ENCODE measurements at places on chromosomes 5 and 9.
A peak's percentile ranks its signal among the peaks of the same experiment; 100 is the strongest.

DNA sequence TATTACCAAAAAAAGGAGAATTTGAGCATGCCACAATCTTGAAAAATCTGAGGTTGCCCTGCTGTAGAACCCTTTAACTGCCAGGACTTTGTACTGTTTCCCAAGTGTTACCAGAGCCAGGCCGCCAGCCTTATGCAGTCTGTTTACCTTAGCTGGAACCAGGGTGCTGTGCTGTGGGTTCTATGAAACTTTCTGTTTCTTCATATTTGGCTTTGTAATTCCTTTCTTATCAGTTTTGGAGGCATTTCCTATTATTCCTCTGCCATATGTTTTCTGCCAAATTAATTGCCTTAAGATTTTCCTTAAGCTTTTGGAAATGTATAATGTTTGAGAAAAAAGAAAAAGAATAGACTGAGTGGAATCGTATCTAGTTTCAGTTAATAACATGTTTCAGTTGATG, 2.1 kb downstream of the S1PR3 start:
- DNase-seq = peak; percentile 13

DNA sequence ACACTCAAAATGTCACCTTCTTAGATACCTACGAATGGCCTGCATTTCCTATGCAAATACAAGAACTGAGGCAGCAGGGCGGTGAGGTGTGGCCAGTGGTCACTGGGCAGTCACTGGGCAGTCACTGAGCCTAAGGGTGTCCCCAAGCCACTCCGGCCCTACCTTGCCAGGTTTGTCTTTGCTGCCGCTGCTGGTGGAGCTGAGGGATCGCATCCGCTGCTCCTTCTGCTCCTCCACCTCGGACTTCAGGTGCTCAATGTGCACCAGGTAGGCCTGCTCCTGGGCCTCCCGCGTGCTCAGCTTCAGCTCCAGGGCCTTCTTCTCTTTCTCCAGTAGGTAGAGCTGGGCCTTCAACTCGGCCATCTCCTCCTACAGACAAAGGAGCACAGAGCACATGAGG, 72.3 kb downstream of the DCP2 start:
- no peak for DNase-seq

DNA sequence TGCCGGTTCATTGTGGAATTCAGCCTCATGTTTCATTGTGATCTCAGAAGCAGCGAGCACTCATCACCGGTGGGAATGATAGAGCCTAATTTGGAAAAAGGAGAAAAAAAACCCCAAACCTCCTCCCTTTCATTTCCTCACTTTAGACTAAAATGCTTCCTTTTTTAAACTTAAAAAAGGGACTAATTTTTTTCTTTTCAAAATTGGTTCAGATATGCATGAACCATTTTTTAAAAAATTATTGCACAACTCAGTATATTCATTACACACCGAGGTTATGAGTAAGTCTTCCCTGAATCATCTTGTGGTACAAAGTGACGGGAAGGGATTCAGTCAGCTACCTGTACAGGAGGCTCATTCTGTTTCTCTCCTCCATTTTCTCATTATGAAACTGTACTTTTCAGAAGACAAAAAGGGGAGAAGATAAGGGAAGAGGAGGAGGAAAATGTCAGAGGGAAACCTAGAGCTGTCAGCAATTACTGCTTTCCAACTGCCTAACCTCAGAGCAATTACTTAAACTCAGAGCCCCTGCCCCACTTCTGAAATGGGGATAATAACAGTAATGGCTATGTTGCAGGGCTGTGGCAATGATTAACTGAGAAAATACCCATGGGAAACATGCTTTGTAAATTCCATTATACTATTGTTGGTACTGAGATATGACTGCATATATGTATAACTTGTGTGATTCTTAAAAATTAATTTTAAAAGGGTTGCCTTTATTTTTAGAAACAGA, 24.0 kb downstream of the GALNT10 start:
- peak; percentile 79 for DNase-seq

DNA sequence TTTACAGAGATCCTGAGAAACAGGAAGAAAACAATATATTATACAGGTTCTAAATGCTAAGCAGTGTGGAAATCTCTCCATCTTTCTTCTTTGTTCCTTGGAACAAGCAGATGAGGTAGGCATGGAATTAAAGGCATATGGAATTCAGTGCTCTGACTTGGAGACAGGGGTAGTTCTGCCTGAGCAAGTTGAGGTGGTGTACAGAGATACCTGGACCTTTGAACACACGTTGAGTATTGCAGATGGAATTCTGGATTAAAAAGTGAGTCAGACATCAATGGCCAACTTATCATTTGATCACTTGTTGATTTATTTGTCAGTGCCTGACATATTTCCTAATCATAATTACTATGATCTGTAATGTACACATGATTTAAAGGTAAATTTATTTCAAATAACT, 293.9 kb upstream of the IRX4 start:
- no peak for DNase-seq

DNA sequence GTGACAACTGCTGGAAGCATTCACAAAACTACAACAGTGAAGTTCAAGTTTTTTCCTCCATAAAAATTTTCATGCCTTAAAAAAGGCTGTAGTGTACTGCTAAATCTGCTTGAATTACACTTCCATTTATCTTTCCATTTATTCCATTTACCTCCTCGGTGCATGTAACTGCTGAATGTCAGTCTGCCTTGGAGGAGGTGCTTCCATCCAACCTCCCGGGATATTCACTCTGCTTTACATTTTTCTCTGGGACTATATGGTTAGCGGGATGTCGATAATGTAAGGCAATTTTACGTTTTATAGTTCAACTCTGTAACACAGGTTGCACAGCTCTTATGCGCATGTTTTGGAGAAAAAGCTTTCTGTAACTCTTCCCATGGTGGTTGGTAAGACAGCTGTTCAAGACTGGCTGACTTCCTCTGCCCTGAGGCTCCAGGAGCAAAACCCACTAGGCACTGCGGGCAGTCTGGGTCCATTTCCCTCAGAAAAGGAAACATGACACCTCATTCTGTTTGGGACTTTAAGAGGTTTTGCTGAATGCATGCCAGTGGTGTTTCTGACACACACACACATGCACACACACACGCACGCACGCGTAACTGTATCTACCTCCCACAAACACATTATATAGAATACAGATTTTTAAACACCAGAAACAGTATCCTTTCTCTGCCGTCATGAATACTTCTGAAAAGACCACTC, 66.1 kb downstream of the SPTLC1 start:
- no peak for DNase-seq

DNA sequence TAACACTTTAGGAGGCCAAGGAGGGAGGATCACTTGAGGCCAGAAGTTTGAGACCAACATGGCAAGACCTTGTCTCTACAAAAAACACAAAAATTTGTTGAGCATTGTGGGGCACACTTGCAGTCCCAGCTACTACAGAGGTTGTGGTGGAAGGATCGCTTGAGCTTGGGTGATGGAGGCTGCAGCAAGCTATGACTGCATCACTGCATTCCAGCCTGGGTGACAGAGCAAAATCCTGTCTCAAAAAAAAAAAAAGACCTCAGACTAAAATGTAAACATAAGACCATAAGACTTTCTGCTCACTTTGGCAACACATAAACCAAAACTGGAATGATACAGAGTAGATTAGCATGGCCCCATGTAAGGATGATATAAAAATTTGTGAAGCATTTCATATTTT, 24.6 kb upstream of the NANS start:
- peak; percentile 4 for DNase-seq

DNA sequence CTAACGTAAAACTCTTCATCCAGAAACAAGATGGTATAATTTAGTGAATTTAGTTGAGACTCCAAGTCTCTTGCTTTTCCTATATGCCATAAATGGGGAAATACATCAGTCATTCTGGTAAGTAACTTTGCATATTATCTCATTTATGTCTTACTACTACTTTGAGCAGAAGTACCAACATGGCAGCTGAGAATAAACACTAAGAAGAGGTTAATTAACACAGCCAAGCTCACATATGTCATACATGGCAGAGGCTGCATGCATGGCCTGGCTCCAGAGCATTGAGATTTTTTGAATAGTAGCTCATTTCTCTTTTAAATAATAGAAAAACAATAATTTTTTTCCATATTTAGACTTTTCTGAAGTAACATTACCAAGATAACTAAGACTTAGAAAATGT, 54.3 kb downstream of the CERT1 start:
- no peak for DNase-seq

- no peak for DNase-seq
Measured at GRCh38 chr5:92912283-92912682, 668.7 kb downstream of the NR2F1-AS1 start.

DNA sequence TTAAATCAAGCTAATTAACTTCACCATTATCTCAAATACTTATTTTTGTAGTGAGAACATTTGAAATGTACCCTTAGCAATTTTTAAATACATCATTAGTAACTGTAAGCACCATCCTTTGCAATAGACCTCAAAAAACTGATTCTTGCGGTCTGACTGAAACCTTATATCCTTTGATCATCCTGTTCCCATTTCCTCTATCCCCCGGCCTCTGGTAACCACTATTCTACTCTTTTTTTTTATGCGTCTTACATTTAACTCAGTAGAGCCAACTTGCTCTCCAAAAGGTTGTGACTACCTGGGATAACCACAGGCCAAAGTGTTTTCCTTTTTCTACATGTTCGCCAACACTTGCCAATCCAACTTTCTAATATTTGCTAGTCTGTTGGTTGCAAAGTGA, 106.1 kb downstream of the IRX1 start:
- DNase-seq = no peak

GRCh38 chr9:137658781-137659180, 40.0 kb downstream of the EHMT1 start:
- DNase-seq = no peak

- no peak for DNase-seq
Measured at GRCh38 chr5:96242571-96242970, 190.5 kb downstream of the PCSK1 start.

GRCh38 chr9:4220346-4220745, 79.5 kb downstream of the GLIS3 start:
- DNase-seq = peak; percentile 82

DNA sequence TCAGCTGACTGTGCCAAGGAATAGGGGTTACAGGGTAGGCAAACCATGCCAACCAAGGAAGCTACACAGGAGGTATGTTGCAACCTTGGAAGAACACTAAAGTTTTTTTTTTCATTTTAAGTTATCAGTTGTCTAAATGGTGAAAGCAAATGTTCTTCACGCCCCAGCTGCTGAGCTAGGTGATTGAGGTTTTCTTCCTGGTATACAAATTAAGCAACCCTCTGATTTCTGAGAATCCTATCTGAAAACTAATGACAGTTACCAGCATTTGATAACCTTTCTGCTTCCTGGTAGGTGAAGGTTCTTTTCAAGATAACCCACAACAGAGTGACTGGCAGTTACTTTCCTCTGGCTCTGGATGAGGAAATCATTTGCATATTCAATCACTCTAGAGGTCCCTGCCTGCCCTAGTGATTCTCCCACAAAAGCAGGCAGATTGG, 194.9 kb downstream of the ATP10B start:
- DNase-seq = no peak

GRCh38 chr9:34590381-34591247, 1.1 kb upstream of the CNTFR start:
- DNase-seq = no peak

DNA sequence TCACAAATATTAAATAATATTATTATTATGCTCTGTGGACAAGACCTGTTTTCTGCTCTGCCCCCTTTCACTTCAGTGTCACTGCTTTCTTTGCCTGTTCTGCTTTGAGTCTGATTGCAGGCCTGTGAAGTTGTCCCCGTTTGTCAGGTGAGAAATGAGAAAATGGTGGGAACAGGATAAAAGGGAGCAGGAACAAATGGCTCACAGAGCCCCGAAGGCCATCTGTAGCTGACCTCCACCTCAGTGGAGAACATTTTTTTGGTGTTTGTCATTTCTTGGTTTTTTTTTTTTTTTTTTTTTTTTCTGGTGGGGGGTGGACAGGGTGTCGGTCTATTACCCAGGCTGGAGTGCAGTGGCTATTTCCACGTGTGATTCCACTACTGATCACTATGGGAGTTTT, 13.2 kb upstream of the S100Z start:
- DNase-seq = no peak

DNA sequence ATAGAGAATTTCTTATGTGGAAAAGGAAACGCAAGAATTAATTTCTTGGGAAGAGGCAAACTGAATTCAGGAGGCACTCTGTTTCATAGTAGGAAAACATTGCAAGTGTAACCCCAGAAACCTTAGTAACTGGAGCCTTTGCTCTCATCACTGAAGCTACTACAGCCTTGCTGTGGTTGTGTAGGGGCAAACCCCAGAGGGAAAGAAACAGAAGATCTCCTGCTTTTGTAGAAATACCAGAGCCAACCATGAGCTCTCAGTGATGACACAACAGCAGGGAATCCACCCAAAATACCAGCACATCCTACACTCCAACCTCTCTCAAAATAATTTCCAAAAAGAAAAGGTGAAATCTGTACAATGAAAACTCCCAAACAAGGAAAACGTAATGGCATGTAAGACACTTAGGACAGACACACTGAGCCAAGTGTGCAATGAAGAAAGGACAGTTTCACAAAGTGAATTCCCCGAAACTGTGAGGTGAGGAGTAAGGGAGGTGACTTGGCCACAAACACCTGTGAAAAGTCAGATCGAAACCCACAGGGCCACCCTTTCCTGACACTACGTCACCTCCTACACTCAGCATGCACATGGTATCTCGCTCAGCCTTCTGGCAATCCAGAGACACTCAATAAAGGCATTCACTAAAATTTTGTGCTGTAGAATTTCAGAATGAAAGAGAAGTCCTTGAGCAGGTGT, 8.5 kb upstream of the ACSL6 start:
- DNase-seq = no peak

GRCh38 chr9:3804103-3804502, 278.3 kb upstream of the RFX3 start:
- DNase-seq = no peak

DNA sequence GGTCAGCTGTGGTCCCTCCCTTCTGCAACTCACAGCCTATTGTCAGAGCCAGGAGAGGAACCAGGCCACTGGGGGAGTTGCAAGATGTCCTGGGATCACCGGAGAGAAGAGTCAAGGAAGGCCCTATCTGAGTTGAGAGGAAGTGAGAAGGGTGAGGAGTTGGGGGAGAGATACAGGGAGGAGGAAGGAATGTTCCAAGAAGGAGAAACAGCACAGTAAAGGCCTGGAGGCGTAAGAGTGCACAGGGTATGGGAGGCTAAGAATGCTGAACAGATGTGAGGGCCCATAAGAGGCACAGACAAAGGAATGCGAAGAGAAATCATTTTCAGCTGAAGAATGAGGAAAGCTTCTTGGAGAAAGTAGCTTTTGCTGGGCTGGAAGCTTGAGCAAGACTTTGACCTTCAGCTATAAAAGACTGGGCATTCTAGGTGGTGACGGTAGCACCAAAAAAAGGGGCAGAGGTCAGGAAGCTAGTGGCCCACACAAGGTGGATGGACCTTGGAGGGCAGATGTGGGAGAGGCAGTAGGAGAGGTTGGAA, 21.6 kb upstream of the CSF1R start:
- peak; percentile 62 for DNase-seq
